ENCODE measurements at places on chromosomes 12 and 14.

DNA sequence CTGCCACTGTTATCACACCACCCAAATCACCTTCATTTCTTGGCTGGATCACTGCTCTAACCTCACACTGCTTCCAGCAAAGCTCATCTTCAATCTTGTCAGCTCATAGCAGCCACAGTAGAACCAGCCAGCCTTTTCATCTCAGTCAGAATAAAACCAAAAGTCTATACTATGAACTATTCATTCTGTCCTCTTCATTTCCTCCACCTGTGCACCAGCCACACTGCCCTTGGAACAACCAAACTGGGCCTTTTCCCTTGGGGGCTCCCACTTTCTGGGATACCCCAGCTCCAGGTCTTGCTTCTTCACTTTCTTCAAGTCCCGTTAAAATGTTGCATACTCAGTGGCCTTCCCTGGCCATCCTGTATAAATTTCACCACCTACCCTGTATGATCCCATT, 234.4 kb upstream of the DAAM1 start:
- DNase-seq = no peak

DNA sequence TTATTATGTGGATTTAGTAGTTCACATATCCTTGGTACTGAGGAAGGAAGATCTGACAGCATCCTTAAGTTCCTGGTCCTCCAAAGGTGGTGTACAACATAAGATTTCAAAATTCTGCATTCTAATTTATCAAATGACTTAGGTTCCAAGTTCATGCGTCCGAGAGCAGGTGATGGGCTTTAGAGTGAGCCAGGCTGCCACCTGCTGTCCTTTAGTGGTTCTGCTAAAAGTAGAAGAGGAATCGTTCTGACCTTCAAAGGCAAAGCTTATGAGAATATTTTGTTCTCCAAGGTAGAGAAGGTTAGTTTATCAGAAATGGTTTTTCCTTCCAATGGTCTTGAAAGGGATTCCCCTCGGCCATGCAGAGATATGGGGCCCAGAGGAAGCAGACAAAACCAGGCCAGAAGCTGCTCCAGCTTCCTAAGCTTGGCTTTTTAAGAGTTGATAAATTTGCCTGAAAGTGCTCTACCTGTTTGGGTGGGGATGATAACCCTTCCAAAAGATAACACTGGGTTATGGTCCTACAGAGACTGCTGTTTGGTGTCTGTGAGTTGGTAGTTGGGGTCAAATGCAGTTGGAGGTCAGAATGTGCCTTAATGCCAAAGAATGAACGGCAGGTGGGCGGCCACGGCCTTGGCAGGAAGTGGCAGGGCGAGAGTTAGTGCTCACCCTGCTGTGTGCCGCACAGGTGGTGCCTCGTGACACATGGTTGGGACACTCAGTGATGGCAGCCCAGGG, 29.1 kb upstream of the LRTM2 start:
- no peak for DNase-seq

DNA sequence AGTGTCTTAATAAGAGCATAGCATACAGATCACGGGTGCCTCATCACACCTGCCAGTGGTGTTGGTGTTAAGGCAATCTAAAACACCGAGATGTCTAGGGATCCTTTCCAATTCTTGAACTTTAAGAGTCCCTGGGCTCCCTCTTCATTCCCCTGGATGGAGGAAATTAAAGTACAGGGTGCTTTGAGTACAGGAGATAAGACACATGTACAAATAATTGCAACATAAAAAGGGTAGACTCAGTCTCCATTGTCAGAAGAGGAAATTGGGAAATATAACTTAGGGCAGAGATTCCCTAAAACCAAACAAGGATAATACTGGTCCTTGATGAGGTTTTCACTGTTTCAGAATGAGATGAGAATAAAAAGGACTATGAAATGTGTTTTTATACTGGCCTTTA, 34.9 kb downstream of the SCFD1 start:
- no peak for DNase-seq

GRCh38 chr12:132275110-132275531, 54.3 kb downstream of the GALNT9 start:
- DNase-seq = no peak

GRCh38 chr14:62662811-62663455, 382.3 kb downstream of the KCNH5 start:
- DNase-seq = no peak

DNA sequence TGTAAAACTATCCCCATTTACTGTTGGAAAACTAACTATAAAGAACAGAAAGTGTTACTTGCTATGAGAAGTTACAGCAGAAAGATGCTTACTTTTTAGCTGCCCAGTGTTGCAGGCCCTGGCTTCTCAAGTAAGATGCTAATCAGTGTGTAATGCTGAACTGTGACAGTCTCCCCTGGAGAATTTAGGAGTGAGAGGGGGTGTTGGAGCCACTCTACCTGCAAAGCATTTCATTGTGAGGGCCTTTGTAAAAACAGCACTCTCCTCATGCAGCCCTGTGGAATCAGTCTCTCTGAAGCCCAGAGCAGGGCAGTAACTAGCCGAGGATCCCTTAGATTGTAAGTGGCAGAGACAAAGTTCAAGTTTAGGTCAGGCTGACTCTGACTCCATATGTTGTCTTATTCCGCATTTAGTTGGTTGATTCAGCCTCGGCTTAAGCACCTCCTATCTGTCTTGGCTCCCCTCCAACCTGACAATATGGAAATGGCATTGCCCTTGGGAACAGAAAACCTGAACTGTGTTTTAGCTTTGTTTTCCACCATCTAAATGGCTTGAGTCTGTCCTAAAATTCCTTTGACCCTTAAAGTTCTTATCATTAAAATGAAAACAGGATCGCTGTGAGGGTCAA, 141.3 kb downstream of the PRKCH start:
- DNase-seq = no peak

GRCh38 chr12:67618303-67618702, 30.2 kb upstream of the DYRK2 start:
- DNase-seq = no peak

DNA sequence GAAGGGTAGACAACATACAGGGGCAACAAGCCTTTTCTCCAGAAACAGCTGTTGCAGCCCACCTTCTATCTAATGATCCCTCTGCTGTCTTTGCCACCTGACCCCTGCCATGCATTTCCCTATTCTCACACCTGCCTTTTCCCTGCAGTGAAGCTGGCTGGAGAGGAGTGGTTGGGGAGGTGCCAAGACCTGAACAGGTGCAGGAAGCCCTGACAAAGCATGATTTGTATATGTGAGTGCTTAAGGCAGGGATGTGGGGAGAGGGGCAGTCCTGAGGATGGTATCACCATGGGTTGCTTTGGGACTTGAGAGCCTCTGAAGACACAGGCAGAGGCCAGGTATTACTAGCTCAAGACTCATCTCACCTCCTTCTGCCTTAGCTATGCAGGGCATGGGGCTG, 2.9 kb upstream of the PFDN5 start:
- no peak for DNase-seq

DNA sequence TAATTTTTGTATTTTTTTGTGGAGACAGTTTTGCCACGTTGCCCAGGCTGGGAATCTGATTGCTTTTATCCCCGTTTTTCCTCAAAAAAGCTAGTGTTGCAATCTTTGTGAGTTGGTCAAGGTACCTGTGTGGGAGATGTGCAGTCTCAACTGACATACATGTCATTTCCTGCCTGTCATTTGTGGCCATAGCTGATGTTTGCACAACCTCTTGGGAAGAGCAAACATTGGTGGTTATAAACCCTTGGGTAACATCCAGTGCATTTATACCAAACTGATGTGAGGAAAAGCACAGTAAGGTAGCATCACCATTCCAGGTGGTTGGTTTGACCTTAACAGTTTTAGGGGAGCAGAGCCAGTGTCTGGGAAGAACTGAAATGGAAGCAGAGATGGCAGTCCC, 54.7 kb downstream of the ATG14 start:
- no peak for DNase-seq

DNA sequence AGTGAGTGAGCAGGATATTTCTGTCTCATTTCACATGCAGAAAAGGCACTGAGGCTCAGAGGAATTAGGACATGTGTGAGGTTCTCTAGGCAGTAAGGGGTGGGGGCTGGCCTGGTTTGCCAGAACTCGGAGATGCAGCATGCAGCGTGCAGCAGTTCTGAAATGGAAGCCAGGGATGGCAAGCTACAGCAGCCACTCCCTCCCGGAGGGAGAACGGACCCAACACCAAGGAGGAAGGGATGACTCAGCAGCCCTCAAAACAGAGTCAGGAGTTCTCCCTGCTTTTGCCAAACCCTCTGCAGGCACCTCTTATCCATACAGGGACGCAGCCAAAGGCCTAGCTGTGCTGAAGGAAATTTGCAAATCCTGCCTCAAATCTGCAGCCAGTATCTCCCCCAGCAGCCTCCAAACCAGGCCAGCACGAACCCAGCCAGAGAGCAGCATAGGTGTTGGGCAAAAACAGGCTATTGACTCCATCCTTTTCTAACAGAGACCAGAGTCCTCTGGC, 10.3 kb upstream of the SERPINA3 start:
- DNase-seq = no peak

DNA sequence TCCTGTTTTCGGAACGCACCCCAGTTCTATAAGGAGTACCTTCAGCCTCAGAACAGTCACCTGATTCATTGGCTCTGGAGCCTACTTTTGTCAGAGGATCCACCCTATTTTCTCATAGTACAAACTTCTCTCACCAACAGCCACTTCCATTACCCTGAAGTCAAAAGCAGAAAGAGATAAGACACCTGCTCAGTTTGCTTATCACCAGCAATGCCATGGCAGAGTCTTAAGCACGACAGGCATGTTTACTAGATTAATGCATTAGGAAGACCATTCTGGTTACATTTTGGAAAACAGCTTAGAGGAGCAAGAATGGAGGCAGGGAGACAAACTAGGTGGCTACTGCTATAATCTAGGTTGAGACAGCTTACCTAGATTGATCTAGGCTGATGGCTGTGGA, 67.7 kb downstream of the GXYLT1 start:
- DNase-seq = no peak
